NCI-H1417 treated with DMSO at 0.1 percent for 48 hours (cell line): ENCODE measurements at places on chromosomes 4 and X.

DNA sequence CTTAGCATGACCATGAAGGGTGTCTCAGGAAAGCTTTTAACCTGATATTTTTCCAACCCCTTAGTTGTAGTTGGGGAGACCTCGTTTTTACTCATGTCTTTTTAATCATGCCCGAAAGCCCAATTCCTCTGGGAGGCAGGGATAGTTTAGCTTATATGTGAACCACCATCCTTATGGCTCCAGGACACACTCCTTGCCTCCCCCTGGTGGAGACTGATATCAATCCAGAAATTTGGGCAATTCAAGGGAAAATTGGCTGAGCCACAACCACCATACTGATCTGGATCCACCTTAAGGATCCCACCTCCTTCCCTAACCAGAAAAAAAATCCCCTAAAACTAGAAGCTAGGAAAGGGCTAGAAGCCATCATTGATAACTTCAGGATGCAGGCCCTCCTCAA lies 13.4 kb upstream of the COL25A1 start:
- DNase-seq = no peak

DNA sequence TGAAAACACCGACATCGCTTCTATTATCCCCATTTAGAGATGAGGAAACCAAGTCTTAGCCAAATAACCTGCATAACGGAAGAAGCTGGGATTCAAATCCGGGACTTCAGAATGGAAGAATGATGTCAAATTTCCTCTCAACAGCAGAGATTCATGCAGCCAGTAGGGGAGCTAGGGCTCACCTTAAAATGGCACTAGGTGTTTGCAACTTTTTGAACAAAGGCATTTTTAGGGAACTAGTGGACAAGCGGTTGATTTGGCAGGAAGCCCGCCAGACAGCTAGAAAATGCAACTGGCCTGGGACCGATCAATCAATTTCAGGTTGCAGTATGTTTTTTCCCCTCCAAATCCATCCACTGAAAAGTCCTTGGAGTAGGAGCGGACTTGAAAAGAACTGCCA lies 224.2 kb downstream of the PTTG2 start:
- no peak for DNase-seq

DNA sequence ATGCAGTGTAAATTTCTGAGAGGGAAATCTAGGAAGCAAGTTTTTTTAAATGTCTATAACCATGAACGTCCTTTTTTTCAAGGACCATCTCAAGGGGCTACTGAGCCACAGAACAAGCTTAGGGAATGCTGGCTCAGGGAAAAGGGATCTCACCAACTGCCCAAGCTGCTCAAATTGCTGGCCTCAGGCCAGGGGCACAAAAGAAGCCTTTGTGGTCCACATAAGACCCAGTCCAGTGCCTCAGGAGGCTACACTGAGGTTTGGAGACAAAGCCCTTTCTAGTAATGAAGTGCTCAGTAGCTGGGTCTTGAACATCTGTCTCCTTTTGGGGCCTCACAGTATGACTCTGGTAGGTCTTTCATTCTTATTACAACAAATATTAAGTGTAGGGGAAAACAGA lies 305.5 kb downstream of the RAB28 start:
- DNase-seq = no peak

DNA sequence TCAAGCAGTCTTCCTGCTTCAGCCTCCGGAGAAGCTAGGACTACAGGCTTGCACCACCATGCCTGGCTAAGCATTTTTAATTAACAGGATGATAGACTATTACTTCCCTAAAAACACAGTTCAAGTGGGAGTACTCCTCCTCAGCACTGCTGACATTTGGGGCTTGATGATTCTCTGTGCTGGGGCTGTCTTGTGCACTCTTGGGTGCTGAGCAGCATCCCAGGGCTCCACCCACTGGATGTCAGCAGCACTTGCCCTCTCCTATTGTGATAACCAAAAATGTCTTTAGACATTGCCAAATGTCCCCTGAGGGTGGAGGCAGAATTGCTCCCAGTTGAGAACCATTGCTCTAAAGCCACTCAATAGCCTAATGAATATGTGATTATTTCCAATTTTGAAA lies 60.4 kb downstream of the CLCN4 start:
- no peak for DNase-seq

DNA sequence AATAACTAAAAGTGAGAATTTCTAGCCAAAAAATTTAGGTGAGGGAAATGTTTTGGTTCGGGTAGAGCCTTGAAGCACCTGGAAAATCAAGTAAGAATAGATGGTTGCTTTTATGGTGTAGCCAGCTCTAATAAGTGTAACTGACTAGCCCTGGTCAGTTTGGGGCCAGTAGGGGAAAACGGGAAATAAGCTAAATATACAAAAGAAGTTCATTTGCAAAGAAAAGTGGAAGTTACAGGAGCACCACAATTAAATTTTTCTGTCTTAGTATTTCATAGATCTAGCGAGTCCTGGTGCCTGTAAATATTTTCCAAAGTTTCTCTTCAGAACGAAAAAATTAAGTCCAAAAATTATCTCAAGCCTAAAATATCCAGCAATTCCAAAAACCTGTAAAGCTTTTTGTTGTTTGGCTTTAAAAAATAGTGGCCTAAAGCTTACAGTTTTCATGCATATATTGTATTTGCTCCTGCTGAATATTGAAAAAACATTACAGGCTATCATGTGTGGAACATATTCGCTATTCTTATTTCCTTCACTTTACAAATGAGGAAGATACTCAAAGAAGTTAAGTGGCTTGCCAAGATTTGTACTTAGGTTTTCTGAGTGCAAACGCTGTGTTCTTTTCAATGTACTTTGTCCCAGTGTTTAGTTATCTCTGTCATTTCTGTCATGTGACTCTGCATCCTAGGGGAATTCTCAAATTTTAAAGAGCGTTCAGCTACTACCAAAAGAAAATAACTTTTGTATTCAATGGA lies 7.3 kb upstream of the PTPN13 start:
- no peak for DNase-seq
